Lower lobe of right lung (tissue), 2 donors: ENCODE measurements at places on chromosomes 11 and 22.

DNA sequence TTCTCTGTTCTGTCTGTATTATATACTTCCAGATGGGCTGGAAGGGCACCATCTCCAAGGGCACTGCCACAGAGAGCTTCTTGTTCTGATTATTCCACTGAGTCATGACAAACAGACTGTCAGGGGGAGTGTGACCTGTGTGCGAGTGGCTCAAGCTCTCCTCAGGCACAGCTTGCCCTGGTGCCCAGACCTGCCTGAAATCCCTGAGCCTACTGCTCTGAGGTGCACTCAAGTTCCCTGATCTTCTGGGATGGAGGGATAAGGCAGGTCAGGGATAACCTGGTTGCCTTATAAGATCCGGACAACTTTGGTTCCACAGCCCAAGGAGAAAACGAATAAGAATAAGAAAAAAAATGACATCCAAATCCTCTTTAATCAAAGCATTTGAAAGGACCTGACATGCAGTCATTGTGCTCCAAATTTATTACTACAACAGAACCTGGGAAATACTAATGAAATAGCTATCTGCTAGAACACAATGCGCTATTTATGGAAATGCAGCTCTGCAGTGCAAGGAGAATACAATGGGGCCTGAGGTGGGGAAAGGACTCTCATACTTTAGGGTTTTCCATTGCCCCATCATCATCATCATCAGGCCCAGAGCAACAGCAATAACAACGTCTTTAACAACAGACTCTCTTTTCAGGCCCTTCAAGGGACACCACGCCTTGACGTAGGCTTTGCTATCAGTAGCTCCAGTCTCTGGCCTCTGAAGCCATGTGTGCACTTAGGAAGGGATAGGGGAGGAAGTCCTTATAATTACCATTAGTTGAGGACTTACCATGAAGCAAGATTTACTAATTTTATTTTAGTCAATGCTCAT, 217.1 kb upstream of the KIRREL3 start:
- no peak overlapping the region for H3K4me3 ChIP-seq
- H3K27ac ChIP-seq: no peak overlapping the region
- H3K36me3 ChIP-seq: no peaks in the 10 kb centered on the region
- H3K27me3 ChIP-seq: no peaks in the 10 kb centered on the region
- no peak for DNase-seq

DNA sequence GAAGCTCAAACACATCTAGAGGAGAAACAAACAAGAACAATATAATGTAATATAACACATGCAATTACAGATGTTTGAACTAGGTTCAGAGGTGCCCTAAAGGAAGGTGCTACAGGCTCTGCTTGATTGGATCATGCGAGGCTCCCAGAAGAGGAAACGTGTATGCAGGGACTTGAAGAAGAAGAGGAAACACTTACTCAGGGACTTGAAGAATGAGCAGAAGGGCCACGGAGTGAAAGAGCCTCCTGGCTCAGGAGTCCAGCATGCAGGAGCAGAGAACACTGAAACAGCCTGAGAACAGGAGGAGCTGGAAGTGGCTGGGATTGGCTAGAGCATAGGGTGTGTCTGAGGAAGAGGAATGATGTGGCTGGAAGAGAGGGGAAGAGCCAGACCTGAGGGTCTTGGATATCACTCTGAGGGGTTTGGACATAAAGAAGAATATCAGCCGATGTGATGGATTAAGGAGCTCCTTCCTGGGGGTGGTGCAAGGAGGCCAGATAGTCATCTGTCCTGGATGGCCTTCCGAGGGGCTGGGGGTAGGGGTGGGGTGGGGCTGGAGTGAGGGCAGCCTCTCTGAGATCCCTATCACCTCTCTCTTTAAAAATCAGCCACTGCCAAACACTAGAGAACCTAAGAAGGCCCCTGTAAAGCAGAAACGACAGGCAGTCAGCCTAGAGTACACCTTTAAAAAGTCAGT, 16.8 kb downstream of the FZD4 start:
- H3K36me3 ChIP-seq: no peaks in the 10 kb centered on the region
- H3K4me3 ChIP-seq: no peak overlapping the region
- no peak overlapping the region for H3K27ac ChIP-seq
- DNase-seq: no peak
- peaks cover 65% of the 10 kb centered on the region for H3K4me1 ChIP-seq
- H3K27me3 ChIP-seq: no peaks in the 10 kb centered on the region

DNA sequence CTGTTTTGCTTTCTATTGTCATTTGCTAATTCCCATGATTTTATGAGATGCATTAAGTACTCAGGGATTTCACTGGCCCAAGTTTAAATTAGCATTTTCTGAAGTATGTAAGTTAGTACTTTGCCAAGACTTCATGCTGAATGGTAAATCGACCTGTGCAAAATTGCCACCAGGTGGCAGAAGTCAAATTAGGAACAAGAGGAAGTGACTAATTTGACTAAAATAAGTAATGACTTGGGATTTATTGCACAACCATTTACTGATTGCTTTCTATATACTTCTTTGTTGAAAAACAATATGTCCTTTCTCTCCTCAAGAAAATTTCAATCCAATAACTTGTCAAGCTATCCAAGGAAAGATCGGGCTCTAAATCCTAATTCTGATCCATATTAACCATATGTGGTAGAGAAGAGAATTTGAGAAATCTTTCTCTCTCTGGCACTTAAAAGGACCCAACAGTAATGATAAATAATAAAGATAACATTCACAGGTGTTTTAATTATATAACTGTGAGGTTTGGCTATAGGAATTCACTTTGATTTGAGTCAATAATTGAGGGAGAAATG, 253.7 kb upstream of the CHORDC1 start:
- no peak for DNase-seq
- H3K27ac ChIP-seq: no peak overlapping the region
- H3K4me3 ChIP-seq: no peak overlapping the region

- DNase-seq: no peak
- no peak overlapping the region for H3K4me3 ChIP-seq
- no peaks in the 10 kb centered on the region for H3K27me3 ChIP-seq
- no peaks in the 10 kb centered on the region for H3K36me3 ChIP-seq
- no peak overlapping the region for H3K27ac ChIP-seq
These were observed 310.8 kb upstream of the PITPNB start for GRCh38 chr22:28229566-28230485.

DNA sequence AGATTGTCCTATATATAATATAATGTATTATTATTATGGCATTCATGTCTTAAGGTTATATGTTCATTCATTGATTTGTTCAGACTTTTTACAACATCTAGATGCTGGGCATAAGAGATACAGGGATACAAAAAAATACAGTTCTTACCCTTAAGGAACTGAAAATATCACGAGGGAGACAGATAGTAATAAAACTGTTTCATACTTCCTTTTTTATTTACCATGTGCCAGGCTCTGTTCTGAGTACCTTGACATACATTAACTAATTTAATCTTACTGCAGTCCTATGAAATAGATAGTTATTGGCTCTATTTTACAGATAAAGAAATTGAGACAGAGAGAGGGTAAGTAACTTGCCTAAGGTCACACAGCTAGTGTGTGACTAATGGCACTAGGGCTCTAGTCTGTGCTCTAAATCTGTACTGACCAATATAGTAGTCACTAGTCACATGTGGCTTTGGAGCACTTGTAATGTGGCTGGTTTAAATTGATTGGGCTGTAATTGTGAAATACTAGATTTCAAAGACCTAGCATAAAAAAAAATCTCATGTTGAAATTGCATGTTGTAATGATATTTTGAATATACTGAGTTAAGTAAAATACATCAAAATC, 21.3 kb downstream of the TRIM44 start:
- no peak for DNase-seq
- peaks cover 26% of the 10 kb centered on the region for H3K4me1 ChIP-seq
- H3K4me3 ChIP-seq: no peak overlapping the region
- H3K27me3 ChIP-seq: no peaks in the 10 kb centered on the region
- peaks cover 30% of the 10 kb centered on the region for H3K36me3 ChIP-seq
- H3K27ac ChIP-seq: no peak overlapping the region

DNA sequence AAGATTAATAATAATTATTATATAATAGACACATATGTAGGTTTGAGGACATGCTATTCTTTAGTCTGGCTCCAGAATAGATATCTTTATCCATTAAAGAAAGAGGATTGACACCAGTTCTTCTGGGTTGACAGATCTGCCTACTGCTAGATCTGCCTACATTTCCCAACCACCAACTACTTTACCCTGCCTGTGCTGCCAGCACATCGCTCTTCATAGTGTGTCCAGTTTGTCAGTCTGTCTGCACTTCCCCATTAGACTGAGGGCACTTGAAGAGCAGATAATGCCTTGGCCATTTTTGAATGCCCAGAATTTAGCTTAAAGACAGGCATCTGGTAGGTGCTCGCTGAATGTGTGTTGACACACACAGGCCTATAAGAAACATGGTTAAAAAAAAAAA, 910.1 kb upstream of the FAT3 start:
- no peak for DNase-seq
- no peaks in the 10 kb centered on the region for H3K36me3 ChIP-seq
- no peaks in the 10 kb centered on the region for H3K27me3 ChIP-seq
- no peaks in the 10 kb centered on the region for H3K4me1 ChIP-seq

DNA sequence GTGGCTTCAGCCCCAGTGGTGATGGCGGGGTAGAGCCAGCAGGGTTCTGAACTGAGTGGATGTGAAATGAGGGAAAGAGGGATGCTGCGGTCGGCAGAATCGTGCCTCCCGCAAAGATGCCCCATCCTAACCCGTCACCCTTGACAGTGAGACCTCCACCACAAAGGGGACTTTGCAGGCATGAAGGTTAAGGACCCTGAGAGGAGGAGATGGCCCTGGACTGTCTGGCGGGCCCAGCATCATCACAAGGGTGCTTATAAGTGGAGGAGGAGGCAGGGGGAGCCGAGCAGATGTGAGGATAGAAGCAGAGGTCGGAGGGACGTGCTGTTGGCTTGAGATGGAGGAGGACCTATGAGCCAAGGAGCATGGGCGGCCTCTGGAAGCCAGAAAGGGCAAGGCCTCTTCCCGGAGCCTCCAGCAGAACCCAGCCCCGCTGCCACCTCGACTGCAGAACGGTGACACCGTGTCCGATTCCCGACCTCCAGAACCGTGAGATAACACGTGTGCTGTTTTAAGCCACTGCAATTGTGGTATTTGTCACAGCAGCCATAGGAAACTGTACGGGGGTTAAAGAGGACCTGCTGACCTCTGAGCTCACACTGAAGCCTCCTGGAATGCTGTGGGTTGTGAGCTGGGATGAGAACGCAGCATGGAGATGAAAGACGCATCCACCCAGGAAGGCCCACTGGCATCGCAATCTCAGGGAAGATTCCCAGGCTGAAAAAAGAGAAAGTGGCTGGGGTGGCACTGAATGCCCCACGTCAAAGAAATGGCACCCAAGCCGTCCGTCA, 10.9 kb downstream of the LINC01488 start:
- peak; percentile 40 for DNase-seq
- H3K4me1 ChIP-seq: peaks cover 22% of the 10 kb centered on the region
- H3K27me3 ChIP-seq: no peaks in the 10 kb centered on the region
- no peak overlapping the region for H3K4me3 ChIP-seq
- no peak overlapping the region for H3K27ac ChIP-seq
- H3K36me3 ChIP-seq: no peaks in the 10 kb centered on the region

DNA sequence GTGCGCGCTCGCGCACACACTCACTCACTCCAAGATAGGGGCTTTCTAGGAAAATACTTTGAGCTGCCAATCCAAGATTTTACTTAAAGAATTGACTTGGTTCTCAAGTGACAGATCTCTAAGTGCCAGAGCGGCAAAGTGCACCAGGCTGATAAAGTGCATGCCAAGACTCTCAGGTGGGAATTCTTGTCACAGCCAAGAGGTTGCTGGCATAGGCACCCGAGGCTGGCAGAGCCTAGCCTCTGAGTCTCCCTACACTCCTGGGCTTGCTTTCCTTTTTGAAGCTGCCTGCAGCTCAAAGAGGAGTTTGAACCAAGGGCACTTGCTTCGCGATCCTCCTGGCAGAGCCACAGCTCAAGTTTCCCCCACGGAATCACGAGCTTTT, 2.5 kb upstream of the ADM start:
- H3K4me3 ChIP-seq: peak overlapping the region; percentile 86
- no peak for DNase-seq
- H3K4me1 ChIP-seq: peaks cover 59% of the 10 kb centered on the region
- peaks cover 11% of the 10 kb centered on the region for H3K27me3 ChIP-seq
- no peaks in the 10 kb centered on the region for H3K36me3 ChIP-seq
- peak overlapping the region; percentile 88 for H3K27ac ChIP-seq

GRCh38 chr22:35835267-35835997, 117.8 kb downstream of the APOL5 start:
- H3K4me3 ChIP-seq: peak overlapping the region; percentile 46
- H3K36me3 ChIP-seq: no peaks in the 10 kb centered on the region
- DNase-seq: no peak
- H3K4me1 ChIP-seq: peaks cover 66% of the 10 kb centered on the region

DNA sequence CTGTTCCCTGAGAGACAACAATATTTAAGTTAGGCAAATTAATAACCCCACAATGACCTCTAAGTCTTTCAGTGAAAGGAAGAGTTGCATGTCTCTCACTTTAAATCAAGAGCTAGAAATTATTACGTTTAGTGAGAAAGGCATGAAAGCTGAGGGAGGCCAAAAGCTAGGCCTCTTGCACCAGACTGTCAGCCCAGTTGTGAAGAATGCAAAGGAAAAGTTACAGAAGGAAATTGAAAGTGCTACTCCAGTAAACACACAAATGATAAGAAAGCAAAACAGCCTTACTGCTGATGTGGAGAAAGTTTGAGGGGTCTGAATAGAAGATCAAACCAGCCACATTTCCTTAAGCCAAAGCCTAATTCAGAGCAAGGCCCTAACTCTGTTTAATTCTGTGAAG, 45.0 kb downstream of the BBOX1 start:
- DNase-seq: no peak
- H3K27ac ChIP-seq: no peak overlapping the region
- no peaks in the 10 kb centered on the region for H3K36me3 ChIP-seq
- H3K4me1 ChIP-seq: no peaks in the 10 kb centered on the region
